ENCODE measurements at places on chromosomes 16 and 17. TPM values are rescaled to one million over a fixed set of nuclear protein-coding genes. Genes with fewer than 3 reads are reported as not detected.

Gene ERN2
- not detected for total RNA-seq

Gene SLC5A10
- total RNA-seq = 0.26 TPM

- DNase-seq = no peak
Measured at GRCh38 chr17:977166-977565, 2.4 kb downstream of the NXN start.

DNA sequence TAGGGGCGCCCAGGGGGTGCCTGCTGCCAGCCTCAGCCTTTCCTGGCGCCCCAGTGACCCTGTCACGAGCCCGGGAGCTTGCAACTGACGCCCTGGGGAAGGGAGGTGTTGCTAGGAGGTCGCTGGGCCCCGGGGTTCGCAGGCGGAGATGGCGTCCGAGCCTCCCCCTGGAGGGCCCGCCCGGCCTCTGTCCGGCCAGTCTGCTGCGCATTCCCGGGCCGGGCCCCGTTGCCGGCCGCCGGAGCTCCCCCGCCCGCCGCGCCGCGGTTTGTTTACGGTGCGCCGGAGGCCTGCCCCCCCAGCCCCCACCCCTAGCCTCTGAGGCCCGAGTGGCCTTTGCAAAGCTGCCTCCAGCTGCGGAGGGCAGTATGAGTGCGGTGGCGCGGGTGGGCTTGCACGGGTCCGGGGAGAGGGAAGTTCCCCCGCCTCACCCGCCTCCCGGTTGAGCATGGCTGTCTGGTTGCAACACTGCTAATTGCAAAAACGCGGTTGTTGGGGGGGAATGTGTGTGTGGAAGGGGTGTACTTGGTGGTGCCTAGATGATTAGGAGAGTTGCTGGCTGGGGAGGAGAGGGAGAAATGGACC lies 514 bp downstream of the THRA start:
- peak; percentile 57 for DNase-seq

DNA sequence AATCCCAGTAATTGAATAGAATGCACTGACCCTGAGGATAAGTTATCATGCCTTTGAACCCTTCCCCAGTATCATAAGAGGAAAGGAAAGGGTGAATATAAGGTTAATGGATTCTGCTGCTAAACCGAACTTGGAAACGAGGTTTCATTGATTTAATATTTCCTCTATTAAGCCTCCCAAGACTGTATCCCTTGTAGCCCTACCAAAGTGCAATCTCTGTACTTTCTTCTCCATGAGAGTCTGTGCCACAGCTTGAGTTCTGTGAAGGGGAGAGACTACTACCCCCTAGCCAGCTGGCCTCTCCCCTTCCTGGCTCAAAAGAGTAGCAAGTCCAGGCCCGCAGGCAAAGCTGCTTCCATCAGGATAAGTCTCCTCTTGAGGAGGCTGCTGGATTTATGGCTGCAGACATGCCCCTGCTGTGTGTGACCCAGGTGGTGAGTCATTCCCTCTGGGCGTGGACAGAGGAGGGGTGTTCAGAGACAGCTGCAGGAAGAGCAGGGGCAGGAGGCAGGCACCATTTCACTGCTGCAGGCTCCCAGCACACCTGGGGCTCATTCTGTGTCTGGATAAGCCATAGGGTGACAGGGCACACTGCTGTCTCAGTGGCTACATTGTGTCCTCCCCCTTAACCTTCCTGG lies 58.4 kb downstream of the TOM1L2 start:
- DNase-seq = peak; percentile 76

Data from left cardiac atrium (tissue), 4 donors.